ENCODE measurements at places on chromosomes 11 and 22.

DNA sequence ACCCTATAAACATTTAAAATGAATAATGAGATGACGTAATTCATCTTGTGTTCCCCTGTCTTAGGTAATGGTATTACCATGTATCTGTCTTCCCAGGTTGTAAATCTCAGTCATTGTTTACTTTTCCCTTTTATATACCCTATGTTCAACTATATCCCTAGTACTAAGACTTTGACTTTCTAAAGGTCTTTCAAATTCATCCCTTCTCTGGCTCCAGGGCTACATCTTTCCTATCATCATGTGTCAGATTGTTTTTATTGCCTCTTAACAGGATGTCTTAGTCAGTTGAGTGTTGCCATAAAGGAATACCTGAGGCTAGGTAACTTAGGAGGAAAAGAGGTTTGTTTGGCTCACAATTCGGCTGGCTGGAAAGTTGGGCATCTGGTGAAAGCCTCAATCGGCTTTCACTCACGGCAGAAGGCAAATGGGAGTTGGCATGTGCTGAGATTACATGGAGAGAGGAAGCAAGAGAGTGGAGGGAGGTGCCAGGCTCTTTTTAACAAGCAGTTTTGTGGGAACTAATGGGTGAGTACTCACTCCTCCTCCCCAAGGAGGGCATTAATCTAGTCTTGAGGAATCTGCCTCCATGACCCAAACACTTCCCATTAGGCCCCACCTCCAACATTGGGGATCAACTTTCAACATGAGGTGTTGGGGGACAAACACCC is 11.6 kb upstream of the DLAT start:
- DNase-seq: no peak

GRCh38 chr11:73645972-73646631 is at the start of gene PLEKHB1:
PLEKHB1 (plus strand) TSS chr11:73646581; CDS start chr11:73646609, 28 bp downstream.
- DNase-seq: no peak

DNA sequence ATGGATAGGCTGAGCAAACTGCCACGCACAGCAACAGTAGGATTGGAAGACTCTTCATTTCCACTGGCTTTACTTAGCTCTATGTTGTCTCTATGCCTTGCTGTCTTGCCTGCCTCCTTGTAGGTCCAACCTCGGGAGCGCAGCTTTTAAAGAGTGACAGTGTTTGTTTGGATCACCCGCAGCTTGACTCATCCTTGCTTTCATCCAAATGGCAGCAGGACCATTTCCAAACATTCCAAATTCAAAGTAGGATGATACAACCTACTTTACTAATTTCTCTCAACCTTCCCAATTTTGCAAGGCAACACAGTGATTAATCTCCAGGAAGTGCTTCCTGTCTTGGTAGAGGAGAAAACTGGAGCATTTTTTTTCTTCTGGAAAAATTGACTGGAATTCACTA is at the start of gene MMP3:
TSS of gene MMP3 (minus strand) at position 121 of the 400 bp plus-strand sequence. CDS start at position 58, 63 bp downstream.
- no peak for DNase-seq

- no peak for DNase-seq
Measured at GRCh38 chr11:69912911-69913451, 93.8 kb upstream of the FGF3 start.

DNA sequence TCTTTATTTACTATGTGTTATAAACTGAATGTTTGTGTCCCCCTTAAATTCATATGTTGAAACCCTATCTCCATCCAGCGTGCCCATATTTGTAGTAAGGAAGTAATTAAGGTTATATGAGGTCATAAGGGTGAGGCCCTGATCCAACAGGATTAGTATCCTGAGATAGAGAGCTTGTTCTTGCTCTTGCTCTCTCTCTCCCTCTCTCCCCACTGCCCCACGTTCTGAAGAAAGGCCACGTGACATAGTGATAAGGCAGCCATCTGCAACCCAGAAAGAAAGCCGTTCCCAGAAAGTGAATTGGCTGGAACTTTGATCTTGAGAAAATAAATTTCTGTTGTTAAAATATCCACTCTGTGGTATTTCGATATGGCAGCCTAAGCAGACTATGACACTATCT is 212.5 kb downstream of the SWAP70 start:
- DNase-seq: no peak

GRCh38 chr11:119432484-119433357 is 9.7 kb upstream of the THY1 start:
- no peak for DNase-seq

GRCh38 chr11:82494988-82495432 is 238.7 kb downstream of the FAM181B start:
- DNase-seq: no peak

GRCh38 chr11:81301166-81301830 is 1432.4 kb downstream of the FAM181B start:
- no peak for DNase-seq

GRCh38 chr11:32139896-32140520 is 49.1 kb downstream of the RCN1 start:
- DNase-seq: no peak

DNA sequence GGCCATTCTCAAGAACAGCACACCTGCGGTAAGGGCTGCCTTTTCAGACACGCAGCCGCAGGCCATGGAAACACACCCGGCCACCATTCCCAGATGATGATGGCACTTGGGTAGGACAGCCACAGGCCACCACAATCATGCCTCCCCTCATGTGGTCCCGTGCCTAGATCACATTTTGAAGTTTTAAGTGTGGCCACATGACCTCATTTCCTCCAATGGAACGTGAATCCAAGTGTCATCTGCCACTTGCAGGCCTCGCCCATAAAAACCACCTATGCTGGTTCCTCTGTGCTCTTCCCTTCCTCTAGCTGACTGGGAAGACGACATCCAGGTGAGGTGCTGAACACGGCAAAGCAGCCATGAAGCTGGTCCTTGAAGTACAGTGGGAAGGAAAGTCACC is 44.6 kb upstream of the SLC25A1 start:
- DNase-seq: no peak

DNA sequence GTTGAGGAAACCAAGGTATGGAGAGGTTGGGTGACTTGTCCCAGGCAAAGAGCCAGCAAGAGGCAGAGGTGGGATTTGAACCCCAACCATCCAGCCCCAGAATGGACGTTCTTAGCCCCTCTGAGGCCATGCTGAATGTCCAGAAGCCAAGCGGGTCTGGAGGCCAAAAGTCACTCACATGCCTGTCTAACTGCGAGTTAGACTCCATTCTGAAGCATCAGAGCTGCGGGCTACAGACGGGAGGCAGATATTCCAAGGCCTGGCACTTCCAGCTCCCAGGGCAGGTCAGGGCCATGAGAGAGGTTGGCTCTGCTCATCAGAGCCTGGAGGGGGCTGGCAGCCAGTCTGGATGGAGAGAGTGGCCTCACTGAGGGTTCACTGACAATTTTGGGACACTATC is 616.5 kb downstream of the BRD1 start:
- DNase-seq: no peak

GRCh38 chr22:36287881-36288515 is 35.1 kb downstream of the APOL1 start:
- DNase-seq: no peak
